ENCODE measurements at places on chromosomes 1 and 21.

GRCh38 chr1:91490501-91490900, 10.2 kb upstream of the CDC7 start:
- DNase-seq = no peak

- DNase-seq = no peak
Measured at GRCh38 chr1:234942012-234942332, 186.7 kb downstream of the TOMM20 start.

DNA sequence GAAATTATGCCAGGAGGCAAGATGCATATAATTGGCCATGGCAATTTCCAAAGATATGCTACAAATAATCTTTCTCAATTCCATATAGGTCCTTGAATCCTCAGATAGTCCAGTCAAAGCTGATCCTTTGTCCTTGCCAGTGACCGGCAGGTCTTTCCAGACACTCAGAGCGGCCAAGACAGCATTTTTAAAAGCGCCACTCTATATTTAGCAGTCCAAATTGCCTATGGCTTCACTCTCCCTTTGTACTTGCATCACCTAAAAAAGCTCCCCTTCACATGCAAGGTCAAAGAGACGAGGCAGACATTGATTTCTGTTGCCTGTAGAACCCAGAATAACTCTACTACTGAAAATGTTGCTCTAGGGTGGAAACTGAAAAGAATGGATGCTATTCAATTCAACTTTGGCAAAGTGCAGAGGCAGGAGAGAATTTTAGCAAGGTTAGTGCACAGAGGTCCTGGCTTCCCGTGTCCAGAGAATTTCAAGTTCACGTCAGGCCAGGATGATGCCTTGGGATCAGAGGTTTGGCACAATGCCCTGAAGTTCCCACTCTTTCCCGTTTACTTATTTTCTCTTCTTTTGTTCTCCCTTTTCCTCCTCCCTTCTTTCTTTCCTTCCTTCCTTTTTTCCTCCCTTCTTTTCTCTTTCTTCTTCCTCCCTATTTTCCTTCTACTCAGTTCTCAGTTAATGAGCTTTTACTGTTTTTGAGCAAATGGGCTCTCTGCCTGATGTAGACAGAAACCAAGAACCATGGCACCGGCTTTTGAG, 108.5 kb downstream of the KCNK1 start:
- DNase-seq = no peak

DNA sequence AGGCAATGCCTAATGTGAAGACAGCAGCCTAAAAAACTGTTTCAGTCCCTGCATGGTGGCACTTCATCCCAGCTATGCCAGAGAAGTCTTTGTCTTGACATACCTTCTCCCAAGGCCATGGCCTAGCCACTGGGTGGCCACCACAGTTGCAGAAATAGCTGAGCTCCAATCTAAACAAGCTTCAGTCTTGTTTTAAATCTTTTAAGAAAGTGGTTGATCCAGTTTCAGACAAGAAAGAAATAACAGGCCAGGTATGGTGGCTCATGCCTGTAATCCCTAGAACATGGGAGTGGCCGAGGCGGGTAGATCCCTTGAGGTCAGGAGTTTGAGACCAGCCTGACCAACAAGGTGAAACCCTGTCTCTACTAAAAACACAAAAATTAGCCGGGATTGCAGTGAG, 600.0 kb upstream of the PLXNA2 start:
- no peak for DNase-seq

GRCh38 chr1:29105822-29106221, 17.9 kb downstream of the TMEM200B start:
- no peak for DNase-seq

Measured in GM04503 (cell line).